Foreskin keratinocyte (primary cell): ENCODE measurements at places on chromosomes 7 and 10. TPM values are rescaled to one million over a fixed set of nuclear protein-coding genes. Genes with fewer than 3 reads are reported as not detected.

Gene MSMB
- total RNA-seq: not detected in 2 replicates

Gene AKR1B15
- total RNA-seq: not detected in 2 replicates

Gene WIPF3
- 0.41 and 0.63 TPM in 2 replicates for total RNA-seq

Gene ZNF239
- 2.1 and 2.2 TPM in 2 replicates for total RNA-seq

Gene CYP3A7
- total RNA-seq: not detected in 2 replicates

Gene GUSB
- 19.6 and 22.1 TPM in 2 replicates for total RNA-seq

Gene CXCL12
- total RNA-seq: not detected in 2 replicates

Gene RAMP3
- not detected in 2 replicates for total RNA-seq

Gene CCDC186
- 13.9 and 14.6 TPM in 2 replicates for total RNA-seq

Gene TCAF2
- 0.07 and 0.14 TPM in 2 replicates for total RNA-seq

Gene HKDC1
- 0.48 and 0.71 TPM in 2 replicates for total RNA-seq

Gene EPHB6
- 0.78 and 1.6 TPM in 2 replicates for total RNA-seq

Gene OR2F2
- total RNA-seq: not detected in 2 replicates

Gene CDC14C
- total RNA-seq: 0.04 TPM in 1 of 2 replicates, not detected in the other

Gene PNLIPRP2
- not detected in 2 replicates for total RNA-seq

Gene GPC2
- 1.4 TPM in 2 replicates for total RNA-seq

Gene PNLIPRP3
- total RNA-seq: 13.4 and 23.5 TPM in 2 replicates
